ENCODE measurements at places on chromosomes 5 and 9.

DNA sequence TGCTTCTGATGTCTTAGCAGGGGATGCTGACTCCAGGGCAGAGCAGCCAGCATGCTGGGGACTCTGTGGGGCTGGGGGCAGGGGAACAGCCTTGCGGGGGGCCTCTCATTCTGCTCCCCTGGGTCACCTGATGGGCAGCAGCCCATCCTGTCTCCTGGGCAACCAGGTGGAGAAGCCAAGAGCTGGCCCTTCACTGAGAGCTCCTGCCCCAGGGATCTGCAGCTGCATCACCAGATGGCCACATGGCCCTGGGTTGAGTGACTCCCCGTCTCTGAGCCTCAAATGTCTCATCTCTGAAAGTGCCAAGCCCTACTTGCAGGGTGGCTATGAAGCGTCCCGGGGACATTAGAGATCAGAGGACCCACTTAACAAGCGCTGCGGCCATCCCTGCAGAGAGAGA, 49.1 kb downstream of the LRSAM1 start:
- DNase-seq: peak; percentile 24

DNA sequence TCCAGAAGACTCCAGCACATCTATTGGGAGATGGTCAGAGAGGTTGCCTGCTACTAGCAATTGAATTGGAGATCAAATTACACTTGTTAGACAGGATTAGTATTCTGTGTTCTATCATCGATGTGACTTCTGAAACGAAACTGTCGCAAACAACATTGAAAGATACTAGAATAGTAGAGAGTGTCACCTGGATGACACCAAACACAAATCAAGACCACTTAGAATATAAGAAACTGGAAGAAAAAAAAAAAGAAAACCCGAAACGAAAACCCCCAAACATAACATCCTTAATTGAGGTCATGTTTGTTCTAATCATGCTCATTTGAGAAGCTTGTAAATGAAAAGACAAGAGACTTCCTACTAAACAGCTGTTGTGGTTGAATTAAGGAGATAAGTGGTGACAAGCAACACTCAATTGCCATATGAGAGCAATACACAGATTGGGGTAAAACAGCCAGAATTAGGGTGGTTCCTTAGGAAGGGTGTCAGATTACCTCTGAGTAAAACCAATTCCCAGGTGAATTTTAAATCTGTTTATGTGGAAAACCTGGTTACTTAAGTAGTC, 97.6 kb downstream of the BASP1 start:
- DNase-seq: no peak

DNA sequence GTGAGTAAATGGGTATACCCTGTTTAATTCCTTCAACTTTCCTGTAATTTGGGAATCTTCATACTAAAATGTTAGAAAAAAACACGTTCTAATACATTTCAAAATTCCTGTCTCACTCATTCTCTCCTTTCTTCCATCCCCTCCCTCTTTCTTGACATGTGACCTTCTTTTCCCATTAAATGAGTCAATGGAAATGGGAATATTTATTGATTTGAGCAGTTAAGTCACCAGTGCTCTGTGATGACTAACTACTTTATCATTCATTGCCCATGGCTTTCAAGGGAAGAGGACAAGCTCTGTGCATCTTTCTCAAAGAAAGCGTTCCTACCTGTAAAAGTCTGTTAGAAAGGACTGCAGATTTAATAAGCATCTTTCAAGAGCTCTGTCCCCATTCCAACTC, 144.4 kb upstream of the MAP3K1 start:
- DNase-seq: no peak

DNA sequence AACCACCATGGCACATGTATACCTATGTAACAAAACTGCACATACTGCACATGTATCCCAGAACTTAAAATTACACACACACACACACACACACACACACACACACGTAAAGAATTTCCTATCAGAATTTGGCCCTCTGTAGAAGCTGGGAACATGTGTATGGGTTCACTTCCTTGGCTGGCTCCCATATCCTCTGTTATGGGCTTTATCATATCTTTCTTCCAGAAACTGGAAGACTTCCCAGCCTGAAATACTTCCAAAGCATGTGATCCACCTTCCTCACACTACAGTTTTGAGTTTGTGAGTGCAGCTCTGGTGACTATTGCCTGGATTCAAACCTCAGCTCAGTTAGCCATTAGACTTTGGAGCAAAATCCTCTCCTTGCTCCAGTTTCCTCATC, 78.6 kb upstream of the GDNF start:
- DNase-seq: no peak

GRCh38 chr5:136295914-136296313, 69.4 kb downstream of the TRPC7 start:
- no peak for DNase-seq

DNA sequence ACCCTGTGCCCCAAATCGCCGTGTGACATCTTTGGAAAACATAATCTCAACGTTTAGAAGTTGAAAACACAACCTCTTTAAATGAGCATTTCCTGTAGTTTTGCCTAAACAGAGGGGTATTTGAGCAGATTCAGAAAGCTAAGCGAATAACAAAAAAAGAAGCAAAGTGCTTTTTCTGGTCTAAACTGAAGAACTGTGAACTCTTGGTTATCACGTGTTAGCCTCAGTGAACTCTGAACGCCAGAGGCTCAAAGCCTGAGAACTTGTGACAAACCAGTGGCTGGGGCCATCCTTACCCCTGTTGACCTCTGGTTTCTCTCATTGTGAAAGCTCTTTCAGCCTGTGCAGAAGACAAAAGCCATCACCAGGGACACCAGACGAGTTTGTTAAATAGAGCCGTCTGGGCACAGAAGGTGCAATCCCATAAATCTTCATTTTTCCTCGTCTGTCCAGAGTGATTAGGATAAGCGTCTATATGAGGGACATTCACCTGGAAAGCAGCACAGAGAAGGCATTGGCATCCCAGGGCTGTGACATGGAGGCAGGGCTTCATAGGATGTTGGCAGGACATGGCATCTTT, 61.4 kb upstream of the ICE1 start:
- no peak for DNase-seq

DNA sequence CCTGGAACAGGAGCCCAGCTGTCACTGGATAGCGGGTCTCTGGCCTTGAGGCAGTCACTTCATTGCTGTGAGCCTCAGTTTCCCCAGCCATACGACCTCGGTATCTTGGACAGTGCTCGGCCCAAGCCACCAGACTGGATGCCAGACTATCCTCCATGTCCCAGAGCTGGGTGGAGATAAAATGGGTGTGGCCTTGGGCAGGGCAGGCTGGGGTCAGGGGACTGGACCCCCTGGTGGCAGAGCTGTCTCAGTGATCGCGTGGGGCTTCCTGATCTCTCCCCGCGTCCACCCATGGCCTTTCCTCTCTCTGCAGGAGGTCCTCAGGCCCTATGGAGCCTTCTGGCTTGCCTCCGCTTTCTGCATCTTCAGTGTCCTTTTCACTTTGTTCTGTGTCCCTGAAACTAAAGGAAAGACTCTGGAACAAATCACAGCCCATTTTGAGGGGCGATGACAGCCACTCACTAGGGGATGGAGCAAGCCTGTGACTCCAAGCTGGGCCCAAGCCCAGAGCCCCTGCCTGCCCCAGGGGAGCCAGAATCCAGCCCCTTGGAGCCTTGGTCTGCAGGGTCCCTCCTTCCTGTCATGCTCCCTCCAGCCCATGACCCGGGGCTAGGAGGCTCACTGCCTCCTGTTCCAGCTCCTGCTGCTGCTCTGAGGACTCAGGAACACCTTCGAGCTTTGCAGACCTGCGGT, 10.0 kb downstream of the SLC2A8 start:
- DNase-seq: peak; percentile 45

GRCh38 chr9:91945277-91946085, 4.5 kb downstream of the ROR2 start:
- DNase-seq: no peak

GRCh38 chr5:22708770-22709328, 144.3 kb downstream of the CDH12 start:
- no peak for DNase-seq

DNA sequence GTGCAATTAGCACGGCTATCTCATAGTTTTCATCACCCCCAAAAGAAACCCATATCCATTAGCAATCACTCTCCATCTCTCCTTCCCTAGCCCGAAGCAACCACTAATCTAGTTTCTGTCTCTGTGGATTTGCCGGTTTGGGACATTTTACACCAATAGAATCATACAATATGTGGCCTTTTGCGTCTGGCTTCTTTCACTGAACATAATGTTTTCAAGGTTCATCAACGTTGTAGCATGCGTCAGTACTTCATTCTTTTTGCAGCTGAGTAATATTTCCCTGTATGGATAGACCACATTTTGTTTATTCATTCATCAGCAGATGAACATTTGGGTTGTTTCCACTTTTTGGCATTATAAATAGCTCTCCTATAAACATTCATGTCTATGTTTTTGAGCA, 75.4 kb upstream of the TBC1D2 start:
- DNase-seq: no peak

DNA sequence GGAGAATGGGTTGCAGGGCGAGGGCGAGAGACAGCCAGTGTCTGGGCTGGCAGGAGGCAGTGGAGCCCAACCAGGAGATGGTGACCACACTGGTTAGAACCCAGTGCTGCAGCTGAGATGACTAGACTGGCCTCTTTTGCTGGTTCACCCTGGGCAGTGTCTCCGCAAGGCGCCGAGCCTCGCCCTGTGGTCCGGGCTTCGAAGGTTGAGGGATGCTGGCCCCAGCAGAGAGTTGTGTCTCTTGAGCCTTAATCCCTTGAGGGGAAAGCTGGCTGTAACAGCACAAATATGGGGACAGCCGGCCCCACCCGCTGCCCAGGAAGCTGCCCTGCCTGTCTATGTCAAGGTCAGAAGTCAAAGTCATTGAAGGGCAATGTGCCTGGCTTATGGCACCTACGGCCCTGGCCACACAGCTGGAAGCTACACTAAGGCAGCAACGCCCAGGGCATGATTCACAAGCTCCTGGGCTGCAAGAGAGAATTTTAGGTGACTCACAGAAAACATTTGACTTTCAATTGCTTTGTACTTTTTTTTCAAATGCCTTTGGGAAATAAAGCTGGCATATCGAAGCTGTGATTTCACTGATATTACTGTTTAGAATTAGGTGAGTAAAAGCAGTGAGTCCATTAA, 33.3 kb downstream of the NKX2-5 start:
- DNase-seq: no peak

DNA sequence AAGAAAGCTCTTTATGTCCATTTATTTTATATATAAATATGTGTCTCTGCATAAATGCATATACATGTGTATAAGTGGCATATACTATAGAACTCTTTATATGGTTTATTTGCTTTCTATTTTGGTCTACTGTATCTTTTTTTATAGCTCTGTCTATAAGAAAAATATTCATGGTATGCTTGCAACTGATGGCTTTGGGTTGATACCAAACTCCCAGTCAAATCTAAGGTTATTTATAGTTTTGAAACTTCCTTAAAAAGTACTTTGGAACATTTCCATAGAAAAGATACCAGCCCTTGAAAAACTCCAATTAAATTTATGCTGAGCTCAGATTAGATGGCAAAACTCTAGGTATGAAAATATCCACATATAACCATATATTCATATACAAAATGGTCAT, 120.0 kb upstream of the KLF9 start:
- no peak for DNase-seq

DNA sequence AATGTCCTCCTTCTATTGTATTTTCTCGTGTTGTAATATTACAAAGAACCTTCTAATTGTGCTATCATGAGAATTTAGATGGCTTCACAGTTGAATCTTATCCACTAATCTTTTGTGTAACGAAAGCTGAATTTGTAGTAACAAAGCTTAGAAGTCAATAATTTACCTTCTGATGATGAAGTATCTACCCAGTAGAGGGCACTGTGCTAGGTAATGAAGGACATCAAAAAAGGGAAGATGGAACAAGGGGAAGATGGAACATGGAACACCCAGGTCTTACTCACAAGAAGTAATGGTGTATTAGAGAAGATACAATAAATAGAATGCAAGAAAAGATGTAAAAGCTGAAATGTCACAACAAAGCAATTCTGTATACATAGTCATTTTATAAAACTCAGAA, 131.0 kb upstream of the CCNG1 start:
- no peak for DNase-seq

GRCh38 chr5:92513067-92513466, 1068.0 kb downstream of the NR2F1-AS1 start:
- no peak for DNase-seq

GRCh38 chr5:142748568-142749249, 21.5 kb upstream of the ARHGAP26 start:
- DNase-seq: peak; percentile 52

- DNase-seq: no peak
These were observed 22.7 kb downstream of the CAMK2A start for GRCh38 chr5:150266871-150267291.

GRCh38 chr5:174970502-174970901, 246.1 kb downstream of the MSX2 start:
- DNase-seq: no peak

DNA sequence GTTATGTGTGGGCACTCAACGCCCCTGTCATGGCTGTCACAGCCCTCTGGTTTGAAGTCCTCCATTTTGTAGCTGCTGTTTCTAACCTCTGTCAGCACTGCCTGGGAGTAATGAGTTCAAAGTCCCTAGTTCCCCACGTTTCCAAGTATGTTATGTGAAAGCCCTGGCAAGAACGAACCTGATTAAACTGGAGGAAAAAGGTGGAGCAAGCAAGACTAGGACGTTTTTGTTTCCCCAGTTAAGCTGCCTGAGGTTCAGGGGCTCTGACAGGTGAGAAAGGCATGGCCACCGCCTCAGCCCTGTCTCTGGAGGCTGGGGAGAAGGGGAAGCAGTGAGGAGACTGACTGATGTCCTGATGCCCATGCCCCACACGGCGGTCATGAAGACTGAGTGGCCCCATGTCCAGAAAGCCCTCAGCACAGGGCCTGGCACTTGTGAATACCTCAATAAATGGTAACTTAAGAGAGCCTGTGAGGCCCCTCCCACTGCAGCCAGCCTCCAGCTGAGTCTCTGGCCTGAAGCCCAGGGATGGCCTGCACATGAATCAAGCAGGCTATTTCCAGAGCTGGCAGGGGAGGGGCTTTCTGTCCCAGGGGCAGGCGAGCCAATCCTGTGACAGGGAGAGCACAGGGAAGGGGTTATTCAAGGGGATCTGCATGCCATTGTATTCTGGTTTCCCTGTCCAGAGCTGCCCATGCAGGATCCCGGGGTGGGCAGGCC, 61.8 kb downstream of the PFDN1 start:
- DNase-seq: peak; percentile 94

- DNase-seq: no peak
These were observed 1174.6 kb downstream of the CDH12 start for GRCh38 chr5:21678526-21678925.

Measured in Right ventricle myocardium superior (tissue), 1 donor.